ENCODE measurements at places on chromosomes 1 and 21. TPM values are rescaled to one million over a fixed set of nuclear protein-coding genes. Genes with fewer than 3 reads are reported as not detected.

GRCh38 chr1:206012086-206012859 is 9.1 kb upstream of the RAB7B start:
- DNase-seq, result peak; percentile 25

- no peak for DNase-seq
Observed at GRCh38 chr1:35394386-35394785, 125.9 kb downstream of the ZMYM4 start.

GRCh38 chr1:59856725-59857338 is 42.1 kb downstream of the HOOK1 start:
- no peak for DNase-seq

- DNase-seq, result no peak
Observed at GRCh38 chr1:1669468-1670440, 10.9 kb upstream of the CDK11B start.

DNA sequence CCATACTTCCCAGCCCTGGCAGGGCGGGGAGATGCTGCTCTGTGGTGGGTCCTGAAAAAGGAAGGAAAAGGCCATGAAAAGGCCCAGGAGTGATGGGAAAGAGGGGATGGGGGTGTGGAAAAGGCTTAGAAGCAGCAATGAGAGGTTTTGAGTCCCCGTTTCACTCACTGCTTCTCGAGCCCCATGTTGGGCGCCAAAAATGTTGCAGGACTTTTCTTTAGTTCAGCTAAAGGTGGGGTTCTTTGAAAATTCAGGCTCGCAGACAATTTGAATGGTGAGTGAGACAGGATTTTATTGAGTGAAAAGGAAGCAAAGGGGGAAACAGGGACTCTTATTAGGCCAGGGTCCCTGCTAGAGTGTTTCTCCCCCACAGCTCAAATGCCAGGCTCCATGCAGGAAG is 93.1 kb downstream of the MRPS6 start:
- DNase-seq, result no peak

GRCh38 chr1:80640978-80641377 is 1159.8 kb upstream of the ADGRL2 start:
- no peak for DNase-seq

- no peak for DNase-seq
Observed at GRCh38 chr21:14488672-14489204, 57.4 kb downstream of the SAMSN1 start.

- DNase-seq, result no peak
Observed at GRCh38 chr1:21736876-21737275, 46.1 kb downstream of the USP48 start.

GRCh38 chr1:27596986-27597385 is 7.0 kb downstream of the AHDC1 start:
- DNase-seq, result no peak

DNA sequence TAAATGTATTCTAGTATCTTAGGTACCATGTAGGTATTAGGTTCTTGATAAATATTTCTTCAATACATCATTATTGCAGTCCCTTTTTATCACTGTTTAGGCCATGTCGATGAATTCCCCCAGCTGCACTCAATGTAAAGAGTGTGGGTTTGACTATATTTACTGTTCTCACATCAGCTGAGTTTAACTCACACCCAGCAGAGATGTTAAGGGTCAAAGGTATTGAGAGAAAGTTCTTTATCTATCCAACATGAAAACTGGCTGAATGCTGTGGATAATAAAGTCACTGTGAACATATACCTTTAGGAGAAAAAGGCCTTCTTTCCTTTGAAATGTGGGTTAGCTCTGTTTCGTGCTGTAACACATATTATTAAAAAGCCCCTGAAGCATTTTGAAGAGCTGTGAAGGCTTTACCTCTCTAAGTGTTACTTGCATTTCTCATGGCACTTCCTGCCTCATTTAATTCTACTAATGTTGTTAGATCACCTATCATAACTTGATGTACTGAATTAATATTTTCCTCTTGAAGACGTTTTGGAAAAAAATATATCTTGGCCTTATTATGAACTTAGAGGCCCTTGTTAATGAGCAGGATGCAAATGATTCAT is 19.1 kb upstream of the LYST start:
- DNase-seq, result no peak

Gene SUSD4
- polyA plus RNA-seq, result 9.5 TPM

DNA sequence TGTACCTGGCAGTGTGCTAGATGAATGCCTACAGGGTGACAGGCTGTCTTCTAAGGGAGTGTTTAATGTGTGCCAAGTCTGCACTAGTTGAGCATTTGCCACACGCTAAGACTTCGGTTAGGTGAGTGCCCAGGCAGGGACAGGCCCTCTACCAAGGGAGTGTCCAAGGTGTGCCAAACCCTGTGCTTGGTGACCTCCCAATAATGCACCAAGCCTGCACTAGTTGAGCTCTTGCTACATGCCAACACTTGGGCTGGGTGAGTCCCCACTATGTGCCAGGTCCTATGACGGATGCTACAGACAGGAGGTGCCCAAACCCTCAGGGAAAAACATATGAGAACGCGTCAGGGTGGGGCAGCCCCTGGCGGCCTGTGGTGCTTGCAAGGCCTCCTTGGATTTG is 10.8 kb downstream of the SLC6A9 start:
- DNase-seq, result no peak

- DNase-seq, result no peak
Observed at GRCh38 chr1:201164645-201165044, 10.4 kb upstream of the TMEM9 start.

DNA sequence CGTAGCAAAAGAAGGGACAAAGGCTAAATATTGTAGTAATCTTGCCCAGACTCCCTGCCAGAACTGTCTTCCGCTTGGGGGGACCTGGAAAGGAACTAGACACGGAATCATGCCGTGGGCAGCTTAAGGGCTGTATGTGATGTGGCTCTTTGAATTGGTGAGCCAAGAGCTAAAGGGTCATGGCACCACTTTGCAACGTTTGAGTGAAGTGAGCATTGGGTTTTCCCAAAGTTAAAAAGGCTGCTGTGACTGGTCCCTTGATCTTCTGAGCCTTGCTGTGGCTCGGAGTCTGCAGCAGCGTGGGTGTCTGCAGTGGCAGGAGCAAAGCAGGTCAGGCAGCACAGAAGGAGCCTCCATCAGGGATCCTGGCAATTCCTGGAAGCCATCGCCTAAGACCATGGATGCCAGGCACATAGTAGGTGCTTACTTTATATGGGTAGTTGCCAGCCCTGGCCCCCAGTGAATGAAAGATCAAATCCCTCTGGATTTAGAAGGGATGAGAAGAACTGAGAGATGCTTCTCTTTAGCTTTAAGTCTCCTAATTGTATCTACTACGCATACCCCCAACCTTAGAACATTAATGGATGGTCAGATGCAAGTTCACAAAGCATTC is 1.8 kb downstream of the SMYD2 start:
- no peak for DNase-seq
